H4 (cell line): ENCODE measurements at places on chromosomes 3 and 15.
A peak's percentile ranks its signal among the peaks of the same experiment; 100 is the strongest.

DNA sequence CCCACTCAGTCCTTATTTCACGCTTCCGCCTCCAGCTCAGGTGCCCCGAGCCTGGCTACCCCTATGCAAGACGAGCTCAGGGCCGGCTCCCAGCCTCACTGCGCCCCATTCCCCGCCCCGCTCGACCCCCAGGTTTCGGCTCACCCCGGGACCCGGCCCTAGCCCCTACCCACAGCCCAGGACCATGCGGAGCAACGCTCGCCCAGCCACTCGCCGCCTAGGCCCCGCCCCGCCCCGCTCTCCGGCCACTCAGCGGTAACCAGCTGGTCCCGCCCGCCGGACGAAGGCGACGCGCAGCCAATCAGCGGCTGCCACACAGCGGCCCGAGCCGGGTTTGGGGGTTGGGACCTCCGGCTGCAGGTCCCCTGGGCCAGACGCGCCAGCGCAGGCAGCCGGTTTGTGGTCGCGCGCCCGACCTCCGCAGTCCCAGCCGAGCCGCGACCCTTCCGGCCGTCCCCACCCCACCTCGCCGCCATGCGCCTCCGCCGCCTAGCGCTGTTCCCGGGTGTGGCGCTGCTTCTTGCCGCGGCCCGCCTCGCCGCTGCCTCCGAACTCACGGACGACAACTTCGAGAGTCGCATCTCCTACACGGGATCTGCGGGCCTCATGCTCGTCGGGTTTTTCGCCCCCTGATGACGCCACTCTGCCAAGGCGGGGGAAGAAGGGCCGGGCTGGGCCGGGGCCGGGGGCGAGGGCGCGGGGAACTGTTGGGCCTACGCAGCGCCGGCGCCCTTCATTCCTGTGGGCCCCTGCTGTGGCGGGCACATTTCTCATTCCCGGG lies at the start of gene CATSPER2:
Gene CATSPER2 (minus strand): TSS at position 196 of the 781 bp plus-strand sequence. CDS start 783 bp downstream, outside the sequence.
- DNase-seq = no peak

DNA sequence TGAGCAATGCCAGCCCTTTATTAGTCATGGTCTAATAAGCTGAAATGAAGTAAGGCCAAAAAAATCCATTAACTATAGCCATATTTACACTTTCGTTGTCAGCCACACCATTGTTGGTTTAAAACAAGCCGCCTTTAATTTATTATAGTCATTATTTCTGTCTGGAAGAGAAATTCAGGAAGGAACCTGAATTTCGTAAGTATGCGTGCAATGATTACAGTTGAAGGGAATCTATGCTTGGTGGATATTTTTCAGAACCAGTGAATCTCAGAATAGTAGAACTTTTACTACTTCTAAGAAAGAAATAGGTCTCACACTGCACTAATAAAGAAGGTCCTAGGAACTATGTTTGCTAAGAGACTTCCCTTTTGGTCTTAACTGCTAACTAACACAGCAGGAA lies 59.1 kb downstream of the FAM43A start:
- no peak for DNase-seq

DNA sequence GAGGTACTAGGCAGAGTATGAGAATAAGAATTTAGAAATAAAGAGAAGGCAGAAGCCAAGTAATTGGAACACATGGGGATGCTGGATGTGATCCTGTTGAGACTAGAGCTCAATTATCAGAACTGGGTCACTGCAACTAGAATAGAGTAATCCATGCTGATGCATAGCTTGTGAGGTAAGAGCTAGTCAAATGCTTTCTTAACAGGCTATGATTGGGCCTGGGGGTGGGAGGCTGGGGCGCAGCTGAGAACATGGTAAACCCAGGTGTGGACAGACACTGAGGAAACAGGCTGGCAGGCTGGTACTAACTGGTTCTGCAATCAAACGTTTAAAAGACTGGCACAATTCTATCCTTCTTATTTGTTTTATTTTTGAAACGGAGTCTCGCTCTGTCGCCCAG lies 50.5 kb upstream of the LRRFIP2 start:
- DNase-seq = no peak

GRCh38 chr15:66743204-66743603 lies 41.2 kb downstream of the SMAD6 start:
- DNase-seq = no peak

DNA sequence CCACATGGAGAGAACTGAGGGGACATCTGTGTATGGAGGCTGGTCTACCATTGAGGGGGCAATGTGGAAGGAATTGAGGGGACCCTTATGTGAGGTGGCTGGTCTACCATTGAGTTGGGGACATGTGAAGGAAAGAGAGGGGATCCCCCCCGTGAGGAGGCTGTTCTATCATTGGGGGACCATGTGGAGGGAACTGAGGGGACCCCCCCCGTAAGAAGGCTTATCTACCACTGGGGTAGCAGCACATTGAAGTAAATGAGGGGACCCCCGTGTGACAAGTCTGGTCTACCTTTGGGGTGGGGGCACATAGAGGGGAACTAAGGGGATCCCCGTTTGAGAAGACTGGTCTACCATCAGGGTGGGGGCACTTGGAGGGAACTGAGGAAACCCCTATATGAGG lies 158.0 kb downstream of the FBLN2 start:
- no peak for DNase-seq

DNA sequence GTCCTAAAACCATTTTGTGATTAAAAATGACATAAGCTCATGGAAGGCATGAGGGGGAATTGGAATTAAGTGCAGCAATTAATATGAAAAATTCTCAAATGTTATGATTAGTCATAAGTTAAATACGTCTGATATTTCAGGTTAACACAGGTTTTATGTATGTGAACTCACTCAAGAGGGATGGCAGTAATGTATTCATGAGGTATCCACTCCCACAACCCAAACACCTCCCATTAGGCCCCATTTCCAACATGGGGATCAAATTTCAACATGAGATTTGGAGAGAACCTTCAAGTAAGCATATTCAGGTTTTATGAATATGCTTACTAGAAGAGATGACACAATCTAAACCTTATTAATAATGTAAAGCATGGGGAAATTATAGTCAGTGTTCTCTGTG lies 41.6 kb upstream of the IL20RB start:
- no peak for DNase-seq

GRCh38 chr3:17874636-17875035 lies 132.2 kb upstream of the TBC1D5 start:
- no peak for DNase-seq

- no peak for DNase-seq
Observed at GRCh38 chr3:114285648-114286230, 8.1 kb upstream of the TIGIT start.

DNA sequence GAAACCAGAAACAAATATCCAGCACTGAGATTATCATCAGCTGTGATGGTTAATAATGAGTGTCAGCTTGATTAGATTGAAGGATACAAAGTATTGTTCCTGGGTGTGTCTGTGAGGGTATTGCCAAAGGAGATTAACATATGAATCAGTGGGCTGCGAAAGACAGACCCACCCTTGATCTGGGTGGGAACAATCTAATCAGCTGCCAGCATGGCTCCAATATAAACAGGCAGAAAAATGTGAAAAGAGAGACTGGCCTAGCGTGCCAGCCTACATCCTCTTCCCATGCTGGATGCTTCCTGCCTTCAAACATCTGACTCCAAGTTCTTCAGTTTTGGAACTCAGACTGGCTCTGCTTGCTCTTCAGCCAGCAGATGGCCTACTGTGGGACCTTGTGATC lies 869.5 kb downstream of the SI start:
- peak; percentile 14 for DNase-seq

- DNase-seq = peak; percentile 76
Observed at GRCh38 chr15:49255966-49256759, 86.1 kb downstream of the GALK2 start.

DNA sequence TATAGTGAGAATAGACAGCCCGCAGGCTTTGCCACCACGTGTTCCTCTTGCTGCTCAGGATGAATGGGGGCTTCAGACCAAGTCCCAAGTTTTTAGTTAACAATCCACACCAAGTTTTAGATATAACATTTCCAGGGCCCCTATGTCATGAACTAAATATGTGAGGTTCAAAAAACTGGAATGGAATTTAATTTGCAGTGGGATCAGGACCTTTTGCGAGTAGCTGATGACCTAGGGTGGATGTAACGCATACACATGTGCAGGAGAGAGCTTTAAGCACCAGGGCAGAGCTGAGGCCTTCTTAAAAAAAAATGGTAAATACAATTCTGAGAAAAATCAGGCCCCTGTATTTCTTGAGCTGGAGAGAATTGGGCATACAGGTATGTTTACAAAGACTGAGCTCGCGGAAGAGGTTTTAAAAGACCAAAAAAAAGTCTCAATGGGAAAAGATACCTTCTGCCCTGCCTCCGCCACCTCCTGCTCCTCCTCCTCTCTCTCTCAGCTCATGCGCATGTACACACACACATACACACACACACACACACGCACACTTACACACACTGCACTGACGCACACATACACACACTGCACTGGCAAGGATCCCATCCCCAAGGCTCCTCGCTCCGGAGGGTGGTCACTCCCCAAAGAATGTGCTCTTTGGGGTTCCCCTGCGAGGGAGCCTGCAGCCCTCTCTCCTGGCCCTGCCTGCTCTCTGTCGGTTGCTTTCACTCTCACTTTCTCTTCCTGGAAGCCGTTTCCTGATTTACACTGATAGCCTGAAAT lies 48.2 kb upstream of the IGF1R start:
- peak; percentile 72 for DNase-seq

- DNase-seq = no peak
Observed at GRCh38 chr3:134366221-134366927, 7.9 kb downstream of the AMOTL2 start.

GRCh38 chr3:174377684-174378083 lies 481.4 kb upstream of the NAALADL2 start:
- no peak for DNase-seq

DNA sequence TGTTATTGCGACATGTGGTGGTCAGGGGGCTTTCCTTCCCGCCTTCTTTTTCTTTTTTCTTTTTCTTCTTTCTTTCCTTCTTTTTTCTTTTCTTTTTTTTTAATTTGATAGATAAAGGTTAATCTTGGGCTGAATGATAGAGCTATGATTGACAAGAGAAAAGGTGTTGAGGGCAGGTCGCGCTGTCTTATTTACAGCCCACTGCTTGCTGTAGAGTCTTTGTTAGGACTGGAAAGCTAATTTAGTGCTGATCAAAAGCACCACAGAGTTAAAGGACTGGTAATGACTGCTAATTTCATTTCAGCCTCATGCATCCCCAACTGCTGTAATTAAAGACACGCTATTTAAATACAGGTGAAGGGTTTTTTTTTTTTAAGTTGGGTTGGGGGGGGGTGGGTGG lies 10.6 kb upstream of the SOX2 start:
- no peak for DNase-seq

GRCh38 chr15:52348056-52348745 lies 52.6 kb upstream of the MYO5C start:
- no peak for DNase-seq

DNA sequence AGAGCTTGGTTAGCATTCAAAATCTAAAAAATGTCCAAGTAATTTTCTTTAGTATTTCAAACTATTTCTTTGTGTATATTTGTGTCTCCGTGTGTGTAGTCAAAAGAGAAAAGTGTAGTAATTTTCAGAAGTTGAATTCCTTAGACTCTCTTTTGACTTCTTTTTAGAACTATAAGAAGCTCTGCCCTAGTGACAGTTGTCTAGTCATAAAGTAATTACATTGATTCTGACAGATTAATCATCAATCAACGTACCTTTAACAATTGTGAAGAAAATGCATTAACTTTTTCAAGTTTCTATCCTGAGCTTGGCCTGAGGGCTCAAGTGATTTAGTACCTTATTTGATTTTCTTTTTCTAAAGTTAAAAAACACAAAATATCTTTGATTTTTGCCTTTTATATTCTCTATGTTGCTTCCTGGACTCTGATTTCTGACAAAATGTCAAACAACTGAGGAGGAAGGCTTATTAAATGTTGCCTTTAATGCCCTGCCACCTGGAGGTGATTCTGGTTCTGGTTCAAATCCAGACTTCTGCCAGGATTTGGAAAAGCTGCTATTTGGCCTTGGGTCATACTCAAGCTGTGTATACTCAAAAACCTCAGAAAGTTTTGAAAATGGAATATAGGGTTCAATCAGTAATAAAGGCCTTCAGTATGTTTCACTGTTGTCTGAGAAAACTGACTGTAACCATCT lies 653.6 kb downstream of the NSUN3 start:
- DNase-seq = no peak

DNA sequence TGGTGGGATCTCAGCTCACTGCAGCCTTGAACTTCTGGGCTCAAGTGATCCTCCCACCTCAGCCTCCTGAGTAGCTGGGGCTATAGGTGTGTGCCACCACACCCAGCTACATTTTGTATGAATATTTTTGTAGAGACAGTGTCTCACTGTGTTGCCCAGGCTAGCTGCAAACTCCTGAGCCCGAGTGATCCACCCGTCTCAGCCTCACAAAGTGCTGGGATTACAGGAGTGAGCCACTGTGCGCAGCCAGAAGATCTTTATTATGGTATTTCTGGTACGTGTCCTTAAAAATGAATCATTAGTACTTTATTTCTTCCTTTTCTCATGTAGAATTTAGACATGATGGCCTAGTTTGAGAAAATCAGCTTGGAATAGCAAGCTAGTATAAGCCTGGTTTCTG lies 153.3 kb downstream of the BCHE start:
- DNase-seq = no peak

DNA sequence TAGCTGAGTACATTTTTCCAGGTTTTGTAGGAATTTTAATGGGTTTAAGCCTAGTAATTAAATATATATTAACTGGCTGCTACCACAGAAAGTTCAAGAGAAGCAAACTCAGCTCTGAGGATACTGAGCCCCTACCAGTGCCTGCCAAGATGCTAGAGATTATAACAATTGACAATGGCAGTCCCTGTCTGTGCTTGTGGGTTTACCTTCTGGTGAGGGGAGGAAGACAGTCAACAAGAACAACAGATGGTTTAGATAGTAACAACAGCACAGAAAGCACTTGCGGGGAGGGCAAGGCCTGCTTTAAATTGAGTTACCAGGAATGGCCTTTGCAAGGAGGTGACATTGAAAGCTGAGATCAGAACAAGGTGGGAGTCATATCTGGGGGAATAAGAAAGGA lies 56.6 kb upstream of the ARHGEF3 start:
- no peak for DNase-seq

DNA sequence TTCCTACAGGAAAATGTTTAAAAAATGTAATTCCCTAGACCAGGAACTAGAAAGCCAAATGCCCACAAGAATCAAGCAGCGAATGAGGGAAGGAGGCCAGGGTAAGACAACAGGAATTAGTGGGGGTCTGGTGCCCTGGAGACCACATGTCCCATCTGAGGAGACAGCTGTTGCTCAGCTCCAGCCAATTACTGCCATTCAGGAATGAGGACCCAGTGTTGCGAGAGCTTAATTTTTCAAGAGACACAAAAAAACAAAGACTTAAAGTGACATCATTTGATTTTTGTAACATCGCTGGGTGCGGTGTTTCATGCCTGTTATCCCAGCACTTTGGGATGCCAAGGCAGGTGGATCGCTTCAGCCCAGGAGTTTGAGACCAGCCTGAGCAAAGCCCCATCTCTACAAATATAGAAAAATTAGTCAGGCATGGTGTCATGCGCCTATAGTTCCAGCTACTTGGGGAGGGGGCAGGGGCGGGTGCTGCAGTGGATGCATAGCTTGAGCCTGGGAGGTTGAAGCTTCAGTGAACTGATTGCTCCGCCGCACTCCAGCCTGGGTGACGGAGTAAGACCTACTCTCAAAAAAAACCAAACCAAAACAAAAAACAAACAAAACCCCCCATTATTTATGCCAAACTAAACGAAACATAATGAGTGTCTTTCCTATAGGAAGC lies 52.8 kb upstream of the LRIG1 start:
- DNase-seq = no peak

- DNase-seq = no peak
Observed at GRCh38 chr3:115525731-115526130, 97.6 kb upstream of the GAP43 start.
